Activated naive CD4-positive, alpha-beta T cell treated with anti-CD3 and anti-CD28 coated beads for 36 hours (primary cell): ENCODE measurements at places on chromosomes 5 and 9. TPM values are rescaled to one million over a fixed set of nuclear protein-coding genes. Genes with fewer than 3 reads are reported as not detected.

GRCh38 chr5:156121882-156122281 lies 205.1 kb upstream of the SGCD start:
- no peak for DNase-seq

DNA sequence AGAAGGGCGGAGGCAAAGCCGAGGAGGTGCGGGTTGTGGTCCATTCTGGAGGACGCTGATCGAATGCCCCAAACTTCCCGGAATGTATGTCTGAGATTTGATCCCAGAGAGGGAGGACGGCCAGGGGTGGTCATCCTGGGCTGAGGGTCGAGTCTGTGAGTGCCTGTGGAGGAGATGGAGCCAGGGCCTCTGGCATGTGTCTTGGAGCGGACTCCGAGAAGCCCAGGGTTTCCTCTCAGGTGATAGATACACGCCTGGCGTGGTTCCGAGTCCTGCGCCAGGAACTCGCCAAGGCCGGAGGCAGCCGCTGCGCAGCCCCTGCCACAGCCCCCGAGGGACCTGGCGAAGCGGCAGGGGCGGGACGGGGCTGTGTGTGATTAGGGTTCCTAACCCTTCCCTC lies 363 bp downstream of the ZNF454 start:
- no peak for DNase-seq

- no peak for DNase-seq
Observed at GRCh38 chr9:27791311-27791710, 218.0 kb upstream of the C9orf72 start.

DNA sequence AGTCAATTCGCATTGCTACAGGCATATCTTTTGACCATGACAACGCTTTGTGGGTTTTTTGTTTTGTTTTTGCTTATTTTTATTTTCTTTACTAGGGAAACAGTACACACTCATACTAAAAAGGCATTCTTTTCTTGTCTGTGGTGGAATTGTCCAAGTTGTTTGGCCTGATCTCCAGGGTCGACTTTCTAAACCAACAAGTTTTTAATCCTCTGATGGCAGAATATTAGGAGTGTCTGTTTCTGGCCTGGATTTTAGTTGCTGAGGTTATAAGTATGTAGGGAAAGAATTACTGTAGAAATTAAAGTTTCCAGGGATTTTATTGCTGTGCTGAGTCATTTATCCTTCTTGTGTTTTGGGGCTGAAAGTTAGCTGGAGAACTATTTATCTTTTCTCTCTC lies 218.5 kb downstream of the TAF11L14 start:
- DNase-seq, result no peak

ACOT12 gene
- total RNA-seq, result not detected

GRCh38 chr5:160507221-160507721 lies 85.6 kb downstream of the PTTG1 start:
- peak; percentile 68 for DNase-seq

DNA sequence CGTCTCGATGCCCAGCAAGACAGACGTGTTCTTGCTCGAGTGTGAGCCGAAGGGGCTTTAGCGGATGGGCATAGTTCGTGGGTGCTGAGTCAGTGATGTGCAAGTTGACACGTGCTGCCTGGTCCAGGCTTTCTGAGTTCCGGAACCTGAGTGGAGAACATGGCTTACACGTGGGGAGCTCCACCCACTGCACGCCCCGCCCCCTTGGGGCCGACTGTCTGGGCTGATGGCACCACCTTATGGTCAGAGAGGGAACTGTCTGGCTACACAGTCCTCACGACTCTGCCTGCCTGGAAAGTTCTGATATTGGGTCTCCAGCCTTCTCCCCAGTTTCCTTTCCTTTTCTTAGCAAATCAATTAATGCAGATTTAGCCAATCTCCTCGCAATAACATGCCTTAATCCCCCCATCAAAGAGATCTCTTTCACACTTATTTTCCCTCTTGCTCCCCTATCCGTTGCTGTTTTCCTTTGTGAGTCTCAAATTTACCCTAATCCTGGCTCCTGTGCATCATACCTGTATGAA lies 3.8 kb upstream of the STC2 start:
- DNase-seq, result peak; percentile 95

SLCO6A1 gene
- not detected for total RNA-seq

PCDHA4 gene
- total RNA-seq, result not detected

DNA sequence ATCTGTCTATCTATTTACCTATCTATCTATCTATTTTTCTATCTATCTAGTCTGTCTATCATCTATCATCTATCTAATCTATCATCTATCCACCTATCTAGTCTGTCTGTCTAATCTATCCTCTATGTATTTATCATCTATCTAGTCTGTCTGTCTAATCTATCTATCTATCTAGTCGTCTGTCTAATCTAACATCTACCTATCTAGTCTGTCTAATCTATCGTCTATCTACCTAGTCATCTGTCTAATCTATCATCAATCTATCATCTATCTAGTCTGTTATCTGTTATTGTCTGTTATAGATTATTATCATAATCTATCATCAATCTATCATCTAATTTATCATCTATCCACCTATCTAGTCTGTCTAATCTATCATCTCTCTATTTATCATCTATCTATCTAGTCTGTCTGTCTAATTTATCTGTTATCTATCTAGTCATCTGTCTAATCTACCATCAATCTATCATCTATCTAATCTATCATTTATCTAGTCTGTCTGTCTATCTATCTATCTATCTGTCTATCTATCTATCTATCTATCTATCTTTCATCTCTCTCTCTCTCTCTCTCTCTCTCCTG lies 80.2 kb upstream of the ZNF618 start:
- DNase-seq, result no peak

DNA sequence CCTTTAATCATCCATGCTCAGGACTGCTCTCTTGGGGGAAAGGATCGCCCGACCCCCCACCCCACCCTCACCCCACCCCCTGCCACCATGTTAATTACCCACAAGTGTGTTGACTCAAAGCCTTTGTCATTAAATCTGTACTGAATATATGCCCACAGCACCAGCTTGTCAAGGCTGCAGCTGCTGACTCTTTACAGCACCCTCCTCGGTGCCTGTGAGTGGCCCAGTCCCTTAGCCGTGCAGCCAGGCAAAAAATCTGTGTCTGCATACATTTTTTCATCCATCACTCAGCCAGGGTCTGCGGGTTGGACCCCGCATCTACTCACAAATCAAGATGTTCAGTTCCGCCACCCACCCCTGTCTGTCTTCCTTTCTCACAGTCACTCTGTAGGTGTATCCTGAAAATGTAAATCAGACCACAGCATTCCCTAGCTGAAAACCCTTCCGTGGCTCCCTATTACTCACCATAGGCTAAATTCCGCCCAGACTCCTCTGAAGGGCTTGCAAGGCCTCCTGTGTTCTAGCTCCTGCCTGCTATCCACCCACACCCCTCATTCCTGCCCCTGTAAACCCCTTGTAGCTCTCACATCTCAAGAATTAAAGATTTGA lies 53.7 kb upstream of the KCNIP1 start:
- DNase-seq, result no peak

CFAP90 gene
- total RNA-seq, result not detected

ADAMTS13 gene
- 3.0 TPM for total RNA-seq

- no peak for DNase-seq
Observed at GRCh38 chr5:34504967-34505366, 151.2 kb upstream of the RAI14 start.

- no peak for DNase-seq
Observed at GRCh38 chr5:64792469-64792868, 23.7 kb downstream of the CWC27 start.

DNA sequence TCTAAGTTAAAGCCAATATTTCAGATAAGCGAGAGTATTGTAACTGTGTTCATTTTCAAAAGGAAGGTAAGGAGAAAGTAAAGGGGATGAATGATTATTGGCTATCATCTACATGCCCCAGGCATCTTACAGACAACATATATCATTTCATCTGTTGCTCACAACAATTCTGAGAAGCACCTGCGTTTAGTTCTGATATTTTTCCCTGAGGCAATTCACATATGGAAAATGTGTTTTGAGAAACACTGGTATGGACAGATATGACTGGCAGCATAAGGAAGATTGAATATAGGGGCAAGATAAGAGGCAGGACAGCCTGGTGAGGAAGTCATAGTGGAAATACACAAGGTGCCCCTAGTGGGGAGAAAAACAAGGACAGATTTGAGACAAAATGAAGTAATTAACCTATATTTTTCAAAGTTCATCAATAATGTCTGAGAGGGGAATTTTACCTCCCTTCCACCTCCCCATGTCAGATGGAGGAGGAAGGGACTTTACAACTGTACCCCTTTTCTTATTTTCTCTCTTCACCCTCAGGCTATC lies 87.7 kb upstream of the TRIM32 start:
- no peak for DNase-seq

DNA sequence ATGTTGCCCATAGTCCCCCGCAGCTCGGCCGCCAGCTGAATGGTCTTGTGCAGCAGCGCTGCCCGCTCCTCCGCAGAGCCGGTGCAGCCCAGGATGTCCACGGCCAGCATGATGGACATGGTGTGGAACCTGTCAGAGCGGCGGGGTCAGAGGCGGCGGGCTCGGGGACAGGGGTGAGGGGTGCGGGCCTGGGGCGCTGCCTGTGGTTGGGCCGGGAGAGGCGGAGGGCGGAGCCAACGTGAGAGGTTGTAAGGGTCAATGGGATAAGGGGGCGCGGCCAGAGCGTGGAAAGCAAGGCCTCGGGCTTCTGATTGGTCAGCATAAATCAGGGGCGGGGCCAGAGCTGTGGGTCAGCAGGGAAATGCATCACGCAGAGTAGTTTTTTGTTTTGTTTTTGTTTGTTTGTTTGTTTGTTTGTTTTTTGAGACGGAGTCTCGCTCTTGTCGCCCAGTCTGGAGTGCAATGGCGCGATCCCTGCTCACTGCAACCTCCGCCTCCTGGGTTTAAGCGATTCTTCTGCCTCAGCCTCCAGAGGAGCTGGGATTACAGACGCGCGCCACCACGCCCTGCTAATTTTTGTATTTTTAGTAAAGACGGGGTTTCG lies 6.8 kb upstream of the TOR2A start:
- DNase-seq, result no peak

- DNase-seq, result no peak
Observed at GRCh38 chr9:134922932-134923240, 5.2 kb upstream of the FCN1 start.

- no peak for DNase-seq
Observed at GRCh38 chr9:21507483-21507790, 25.3 kb upstream of the IFNE start.

DNA sequence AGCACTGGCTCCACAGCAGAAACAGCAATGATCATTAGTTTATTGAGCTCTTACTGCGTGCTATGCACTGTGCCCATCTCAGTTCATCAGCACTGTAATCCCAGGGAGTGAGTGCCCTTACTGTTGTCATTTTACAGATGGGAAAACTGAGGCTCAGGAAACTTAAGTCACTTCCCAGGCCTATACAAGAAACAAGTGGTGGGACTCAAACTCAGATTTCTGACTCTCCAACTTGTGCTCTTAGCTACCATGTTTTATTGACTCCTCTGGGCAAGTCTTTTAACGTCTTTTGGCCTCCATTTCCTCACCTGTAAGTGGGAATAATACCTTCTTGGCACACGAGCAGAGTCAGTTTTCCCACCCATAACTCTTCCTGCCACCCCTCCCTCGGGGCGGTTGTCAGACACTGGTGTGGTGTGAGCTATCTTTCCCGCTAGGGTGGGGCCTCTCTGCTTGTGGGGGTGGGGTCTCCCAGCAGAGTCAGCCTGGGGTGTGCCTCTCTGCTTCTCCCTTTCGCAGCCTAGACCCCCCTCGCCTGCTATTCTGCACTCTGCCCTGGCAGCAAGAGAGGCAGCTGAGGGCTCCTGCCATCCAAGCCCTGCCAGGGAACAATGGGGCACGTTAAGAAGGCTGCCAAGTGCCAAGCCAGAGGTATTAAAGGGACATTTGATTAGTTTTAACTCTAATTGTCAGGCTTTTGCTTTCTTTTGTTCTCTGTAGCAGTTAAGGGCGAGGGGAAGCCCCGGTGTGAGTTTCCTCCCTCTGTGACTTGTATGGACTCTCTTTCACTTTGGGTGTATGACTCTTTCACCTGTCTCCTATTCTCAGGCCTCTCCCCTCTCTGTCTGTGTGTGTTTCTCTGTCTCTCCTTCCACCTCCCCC lies 12.1 kb downstream of the GALNT10 start:
- DNase-seq, result peak; percentile 86

TMEFF1 gene
- total RNA-seq, result 0.27 TPM

DNA sequence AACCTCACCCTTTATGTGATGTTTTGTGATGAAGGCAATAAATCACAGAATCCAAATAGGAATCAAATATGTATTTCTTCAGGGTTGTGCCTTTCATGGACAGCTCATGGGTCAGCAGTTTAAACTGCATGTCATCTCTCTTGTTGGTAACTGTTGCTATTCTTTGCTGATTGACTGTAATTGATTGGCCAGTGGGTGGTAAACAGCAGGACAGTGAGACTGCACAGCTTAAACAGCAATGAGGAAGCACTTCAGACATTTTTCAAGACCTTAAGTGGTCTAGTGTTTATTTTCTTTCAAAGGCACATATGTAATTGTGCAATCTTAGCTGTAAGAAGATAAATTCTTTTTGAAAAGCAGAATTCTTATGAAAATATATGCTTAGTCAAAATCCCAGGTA lies 260.5 kb downstream of the COX7C start:
- no peak for DNase-seq

PLGRKT gene
- 48.9 TPM for total RNA-seq
